ENCODE measurements at places on chromosomes 11 and 22. TPM values are rescaled to one million over a fixed set of nuclear protein-coding genes. Genes with fewer than 3 reads are reported as not detected.

Gene TRIM48
- not detected for total RNA-seq

Gene ZFTA
- 5.4 TPM for total RNA-seq

Gene TYMP
- 56.6 TPM for total RNA-seq

Gene YDJC
- total RNA-seq = 44.9 TPM

Gene SYTL2
- total RNA-seq = 1.3 TPM

Gene DEUP1
- total RNA-seq = not detected

Gene CSF2RB
- not detected for total RNA-seq

Gene RFPL1
- total RNA-seq = not detected

Gene CCDC87
- 0.32 TPM for total RNA-seq

Gene DAGLA
- total RNA-seq = 0.18 TPM

Gene CNTN5
- total RNA-seq = not detected

Gene RASD2
- 0.07 TPM for total RNA-seq

Gene OR51B2
- not detected for total RNA-seq

Gene CALCA
- total RNA-seq = not detected

Gene CCDC15
- 5.7 TPM for total RNA-seq

Gene BIRC3
- total RNA-seq = 10.1 TPM

Gene MS4A6A
- total RNA-seq = not detected

Gene SLC5A1
- total RNA-seq = 0.10 TPM

Gene TTC17
- total RNA-seq = 30.9 TPM

Gene KCTD14
- 11.2 TPM for total RNA-seq

Gene OR8G5
- not detected for total RNA-seq

Gene INSC
- 0.07 TPM for total RNA-seq

Gene DLG2
- 0.21 TPM for total RNA-seq

Gene MMP12
- total RNA-seq = not detected

Gene FXYD6
- total RNA-seq = not detected

Gene CST6
- 0.82 TPM for total RNA-seq

Gene MMP3
- total RNA-seq = 0.21 TPM

Gene GVQW3
- total RNA-seq = 0.92 TPM

Gene NXPE4
- total RNA-seq = not detected

Gene BTG4
- total RNA-seq = 0.24 TPM

Gene IFITM10
- 0.14 TPM for total RNA-seq

Gene GAL3ST1
- total RNA-seq = not detected

Gene NDUFS8
- 149 TPM for total RNA-seq

Gene PNPLA3
- 11.7 TPM for total RNA-seq

Gene CABP4
- not detected for total RNA-seq

Measured in foreskin keratinocyte (primary cell).